ENCODE measurements at places on chromosomes 5 and 9.

- DNase-seq = no peak
Measured at GRCh38 chr5:17269201-17269600, 51.8 kb downstream of the BASP1 start.

DNA sequence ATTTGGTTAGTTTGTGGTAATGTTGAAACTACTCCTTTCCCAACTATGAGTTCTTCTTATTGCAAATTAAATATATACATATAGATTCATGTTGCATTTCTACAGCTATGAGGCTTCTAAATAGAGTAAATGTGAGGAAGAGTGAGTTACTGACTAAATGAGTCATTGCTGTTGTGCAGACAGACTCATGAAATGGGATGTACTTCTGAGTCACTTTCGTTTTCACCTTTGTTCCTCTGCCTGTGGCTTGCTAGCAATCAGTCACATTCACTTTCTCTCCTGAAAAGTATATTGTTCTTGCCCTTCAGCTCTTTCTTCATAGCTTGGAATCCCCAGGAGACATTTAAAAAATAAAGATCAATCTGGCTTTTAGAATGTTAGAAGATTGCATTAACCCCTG lies 295.5 kb upstream of the SMC2 start:
- no peak for DNase-seq

DNA sequence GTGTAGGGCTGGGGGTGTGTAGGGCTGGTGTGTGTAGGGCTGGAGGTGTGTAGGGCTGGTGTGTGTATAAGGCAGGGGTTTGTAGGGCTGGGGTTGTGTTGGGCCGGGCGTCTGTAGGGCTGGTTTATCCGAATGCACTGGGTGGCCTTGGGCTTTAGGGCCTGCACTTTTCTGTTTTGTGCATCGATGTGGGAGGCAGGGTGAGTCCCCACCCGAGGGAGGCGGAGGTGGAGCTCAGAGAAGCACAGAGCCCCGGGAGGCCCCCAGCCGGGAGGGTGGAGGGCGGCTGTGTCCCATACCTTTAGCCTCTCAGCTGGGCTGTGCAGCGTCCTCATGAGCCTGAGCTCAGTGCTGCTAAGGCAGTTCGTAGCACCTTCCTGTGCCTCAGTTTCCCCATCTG lies 13.5 kb downstream of the COL5A1 start:
- DNase-seq = no peak

DNA sequence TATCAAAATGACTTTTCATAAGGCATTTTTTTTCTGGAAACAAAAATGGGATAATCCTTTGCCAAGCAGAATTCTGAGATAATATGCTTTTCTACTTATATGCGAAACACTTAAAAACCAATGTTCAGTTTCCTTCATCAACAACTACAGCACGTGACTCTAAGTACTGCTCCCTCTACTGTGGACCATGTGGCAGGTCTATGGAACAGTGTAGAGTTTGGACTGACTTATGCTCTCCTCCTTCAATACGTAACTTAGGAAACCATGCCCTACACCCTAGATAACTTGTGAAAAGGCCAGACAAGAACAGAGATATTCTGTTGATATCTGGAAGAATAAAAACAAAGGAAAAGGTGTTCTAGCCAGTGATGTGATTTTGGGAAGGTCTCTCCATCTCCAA lies 111.3 kb upstream of the GNA14 start:
- no peak for DNase-seq

- DNase-seq = no peak
Measured at GRCh38 chr5:171493646-171494393, 74.4 kb downstream of the FGF18 start.

GRCh38 chr9:121568343-121569265 lies 69.0 kb upstream of the GGTA1 start:
- DNase-seq = no peak

DNA sequence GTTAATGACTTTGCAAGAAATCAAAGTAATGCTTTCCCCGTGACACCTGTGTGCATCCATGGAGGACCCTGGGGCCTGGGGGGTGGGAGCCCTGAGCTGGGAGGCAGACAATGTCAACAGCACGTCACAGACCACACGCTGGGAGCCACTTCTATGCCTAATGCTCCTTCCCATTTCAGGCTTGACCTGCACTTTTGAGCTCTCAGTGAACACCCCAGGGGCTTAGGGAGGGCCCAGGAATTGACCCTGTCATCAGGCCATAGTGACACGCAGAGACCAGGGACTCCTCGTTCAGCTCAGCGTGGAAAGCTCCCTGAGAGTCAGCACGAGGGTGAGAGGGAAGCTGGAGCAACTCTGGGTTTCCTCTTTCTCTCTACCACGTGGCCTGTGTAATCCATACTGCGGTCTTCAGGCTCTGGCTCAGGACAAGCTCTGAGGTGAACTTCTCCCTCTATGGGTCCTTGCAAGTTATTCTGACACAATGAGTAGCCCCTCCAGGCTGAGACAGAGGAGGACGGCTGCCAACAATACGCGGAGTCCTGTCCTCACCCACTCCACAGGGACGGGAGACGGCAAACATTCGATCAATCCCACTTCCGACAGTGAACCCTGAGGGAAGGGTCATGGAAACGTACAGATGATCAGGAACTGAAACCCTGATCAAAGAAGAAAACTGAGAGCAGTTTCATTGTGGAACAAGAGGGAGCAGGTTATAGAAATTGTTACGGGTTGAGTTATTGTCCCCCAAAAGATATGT lies 130.8 kb upstream of the IRX4 start:
- no peak for DNase-seq

DNA sequence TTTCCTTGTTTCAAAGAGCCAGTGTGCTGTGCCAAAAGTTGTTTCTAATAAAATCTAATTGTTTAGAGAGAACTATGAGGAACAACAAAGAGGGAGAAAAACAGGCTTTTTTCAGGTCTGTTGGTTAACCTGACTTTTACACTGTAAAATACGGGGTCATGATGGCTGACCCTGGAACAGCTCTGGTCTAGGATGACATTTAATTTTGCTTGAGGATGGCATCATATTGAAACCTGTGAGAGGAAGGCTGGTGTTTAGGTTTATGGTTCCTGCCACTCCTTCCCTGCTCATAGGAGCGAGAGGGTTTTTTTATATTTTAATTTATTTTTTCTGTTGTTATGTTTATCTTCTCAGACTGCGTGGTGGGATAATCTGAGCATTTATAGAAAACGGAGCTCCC lies 327.6 kb downstream of the KDM4C start:
- no peak for DNase-seq

DNA sequence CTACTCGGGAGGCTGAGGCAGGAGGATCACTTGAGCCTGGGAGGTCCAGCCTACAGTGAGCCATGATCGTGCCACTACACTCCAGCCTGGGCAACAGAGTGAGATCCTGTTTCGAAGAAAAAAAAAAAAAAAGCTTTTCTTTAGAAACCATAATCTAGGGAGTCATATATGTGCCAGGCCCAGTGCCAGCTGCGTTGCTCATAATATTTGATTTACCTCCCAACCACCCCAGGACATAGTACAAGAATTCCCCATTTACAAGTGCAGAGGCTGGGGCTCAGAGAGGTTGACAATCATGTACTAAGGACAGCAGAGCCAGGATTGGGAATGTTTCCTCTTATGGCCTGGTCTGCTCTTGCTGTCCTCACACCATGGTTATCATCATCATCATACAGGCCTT lies 25.1 kb upstream of the TRIM14 start:
- no peak for DNase-seq
